ENCODE measurements at places on chromosomes 2 and 18. TPM values are rescaled to one million over a fixed set of nuclear protein-coding genes. Genes with fewer than 3 reads are reported as not detected.

DNA sequence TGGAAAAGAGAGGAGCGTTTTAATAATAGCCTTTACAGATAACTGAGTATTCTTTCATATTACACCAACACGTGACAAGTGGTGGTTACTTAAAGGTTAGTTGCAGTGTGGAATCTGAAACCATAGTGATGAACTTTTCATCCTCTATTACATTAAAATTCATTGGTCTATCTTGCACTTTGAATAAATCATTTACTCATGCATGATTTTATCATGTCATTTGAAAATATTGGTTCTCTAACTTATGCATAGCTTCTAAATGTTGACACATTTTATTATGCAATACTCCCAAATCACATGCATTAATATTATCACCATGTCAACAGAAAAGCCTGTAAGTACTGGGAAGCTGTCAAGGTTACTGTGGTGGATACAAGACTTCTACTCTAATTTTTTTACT is 1432.2 kb downstream of the LRP1B start:
- DNase-seq = no peak

DNA sequence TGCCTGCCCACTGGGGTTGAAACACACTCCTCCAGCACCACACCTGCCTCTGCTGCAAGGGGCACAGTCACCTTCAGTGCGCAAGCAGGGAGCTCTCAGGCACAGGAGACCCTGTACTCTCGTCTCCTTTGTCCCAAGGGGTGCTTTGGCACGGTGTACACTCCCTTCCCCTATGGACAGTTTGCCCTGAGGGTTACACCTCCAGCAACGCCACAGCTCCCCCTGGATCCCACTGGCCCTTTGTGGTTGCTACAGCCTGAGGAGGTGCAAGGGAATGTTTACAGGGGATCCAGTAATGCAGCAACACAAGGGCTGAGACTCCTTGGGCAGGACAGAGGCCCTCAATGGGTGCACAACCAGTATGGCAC is 45.2 kb upstream of the FAM117B start:
- no peak for DNase-seq

DNA sequence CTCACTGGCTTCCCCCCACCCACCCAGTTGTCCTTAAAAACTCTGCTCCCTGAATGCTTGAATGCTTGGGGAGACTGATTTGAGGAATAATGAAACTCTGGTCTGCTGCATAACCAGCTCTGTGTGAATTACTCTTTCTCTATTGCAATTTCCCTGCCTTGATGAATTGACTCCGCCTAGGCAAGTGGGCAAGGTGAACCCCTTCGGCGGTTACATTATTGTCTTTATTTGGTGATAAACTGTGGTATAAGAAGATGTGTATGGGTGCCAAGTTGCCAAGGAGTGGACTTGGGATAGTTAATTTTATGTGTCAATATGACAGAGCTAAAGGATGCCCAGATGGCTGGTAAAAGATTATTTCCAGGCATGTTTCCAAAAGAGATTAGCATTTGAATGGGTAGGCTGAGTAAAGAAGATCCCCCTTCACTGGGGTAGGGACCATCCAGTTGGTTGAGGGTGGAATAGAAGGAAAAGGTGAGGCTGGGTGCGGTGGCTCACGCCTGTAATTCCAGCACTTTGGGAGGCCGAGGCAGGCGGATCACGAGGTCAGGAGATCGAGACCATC is 98.5 kb upstream of the HAAO start:
- no peak for DNase-seq

GRCh38 chr18:47172476-47172875 is 3.7 kb downstream of the IER3IP1 start:
- no peak for DNase-seq

GRCh38 chr2:219603771-219604170 is 6.1 kb downstream of the STK11IP start:
- DNase-seq = no peak

DNA sequence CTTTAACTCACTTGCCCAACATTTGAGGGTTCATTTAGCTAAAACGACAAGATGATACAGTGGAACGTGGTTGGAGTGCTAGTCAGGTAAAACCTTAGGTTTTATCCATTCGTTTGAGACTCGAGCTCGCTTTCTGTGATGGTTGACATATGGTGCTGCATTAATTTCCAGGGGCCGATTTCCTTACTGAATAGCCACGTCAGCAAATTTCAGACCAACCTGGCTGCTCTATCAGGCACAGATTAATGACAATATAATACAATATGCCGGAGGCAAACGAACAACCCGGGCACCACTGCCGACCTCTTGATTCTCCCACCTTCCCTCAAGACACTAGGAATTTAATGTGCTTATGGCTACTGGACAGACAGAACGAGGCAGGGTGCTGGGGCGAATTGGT is 42.0 kb downstream of the NABP1 start:
- DNase-seq = no peak

The GAREM2 gene
- 2.1 TPM for total RNA-seq

The GDF7 gene
- total RNA-seq = 11.6 TPM

The PMAIP1 gene
- total RNA-seq = not detected

The MZT2B gene
- 239 TPM for total RNA-seq

The SCLY gene
- 87.5 TPM for total RNA-seq

The TSPYL6 gene
- total RNA-seq = not detected

Measured in ascending aorta (tissue), 2 donors.